ENCODE measurements at places on chromosomes 11 and 22.

GRCh38 chr11:38089726-38090125, 1491.7 kb upstream of the RAG2 start:
- no peak for DNase-seq

- no peak for DNase-seq
Observed at GRCh38 chr11:102912482-102912830, 37.7 kb upstream of the MMP12 start.

- no peak for DNase-seq
Observed at GRCh38 chr11:128915149-128915521, 24.0 kb downstream of the KCNJ5 start.

GRCh38 chr11:72204886-72205285, 11.7 kb upstream of the FOLR2 start:
- no peak for DNase-seq

GRCh38 chr22:30882974-30883533, 85.5 kb downstream of the MORC2 start:
- no peak for DNase-seq

- no peak for DNase-seq
Observed at GRCh38 chr11:57103899-57104605, 77.7 kb upstream of the LRRC55 start.

- DNase-seq, result no peak
Observed at GRCh38 chr11:112566124-112566523, 305.5 kb upstream of the PLET1 start.

DNA sequence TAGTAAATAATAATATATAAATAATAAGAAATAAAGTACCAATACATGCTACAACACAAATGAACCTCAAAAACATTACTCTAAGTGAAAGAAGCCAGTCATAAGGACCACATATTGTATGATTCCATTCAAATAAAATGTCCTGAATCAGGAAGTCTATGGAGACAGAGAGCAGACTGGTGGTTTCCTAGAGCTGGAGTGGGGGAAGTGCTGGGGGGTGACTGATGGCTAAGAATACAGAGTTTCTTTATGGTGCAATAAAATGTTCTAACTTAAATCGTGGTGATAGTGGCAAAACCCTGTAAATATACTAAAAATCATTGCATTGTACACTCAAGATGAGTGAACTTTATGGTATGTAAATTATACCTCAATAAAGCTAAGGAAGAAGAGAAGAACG, 376.5 kb downstream of the BUD13 start:
- no peak for DNase-seq

DNA sequence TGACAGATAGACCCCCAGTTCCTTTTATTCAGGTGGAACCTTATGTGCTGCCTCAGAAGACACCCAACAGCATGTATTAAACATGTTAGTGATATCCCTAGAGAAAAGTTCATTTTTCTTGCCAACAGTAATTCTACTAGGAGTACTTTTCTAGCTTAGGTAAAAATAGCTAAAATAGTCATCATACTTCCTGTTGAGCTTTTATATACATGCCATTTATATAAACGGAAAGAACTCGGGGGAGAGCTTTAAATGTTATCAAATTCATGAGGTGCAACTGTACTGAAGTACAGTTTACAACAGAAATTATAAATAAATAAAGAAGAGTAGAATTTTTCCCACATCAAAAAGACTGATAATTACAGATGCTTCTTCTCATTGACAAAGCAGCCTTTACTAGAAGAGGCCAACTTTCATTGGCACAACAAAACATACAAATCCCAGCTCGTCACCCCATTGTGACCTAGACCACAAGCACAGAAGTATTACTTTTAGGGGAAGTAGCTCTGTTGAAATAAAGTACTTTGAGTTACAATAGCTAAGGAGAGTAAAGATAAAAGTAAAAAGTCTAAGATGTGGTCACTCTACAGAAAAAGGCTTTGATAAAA, 59.1 kb upstream of the POU2AF2 start:
- DNase-seq, result no peak

DNA sequence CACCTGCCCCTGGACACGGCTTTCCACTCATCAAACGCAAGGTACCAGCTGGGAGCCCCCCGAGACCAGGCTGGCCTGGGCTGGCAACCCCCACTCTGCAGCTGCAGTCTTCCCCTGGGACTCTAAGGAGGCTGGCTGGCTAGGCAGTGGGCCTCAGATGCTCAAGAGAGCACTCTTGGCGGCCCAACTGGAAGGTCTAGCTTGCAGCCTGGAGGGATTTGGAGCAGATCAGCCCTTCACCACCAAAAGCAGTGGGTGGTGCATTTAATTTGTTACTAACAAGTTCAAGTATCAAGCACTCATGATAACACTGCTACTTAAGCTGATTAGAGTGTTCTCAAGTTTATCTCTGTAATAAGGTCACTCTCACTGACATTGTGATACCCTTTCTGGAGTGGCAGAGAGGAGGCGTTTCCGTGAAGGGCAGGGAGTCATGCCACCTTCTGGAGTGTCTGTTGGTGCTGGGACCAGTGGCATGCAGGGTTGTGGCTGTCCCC, 21.5 kb downstream of the C22orf23 start:
- no peak for DNase-seq

- peak; percentile 9 for DNase-seq
Observed at GRCh38 chr22:37904572-37905533, 1.2 kb upstream of the MICALL1 start.

DNA sequence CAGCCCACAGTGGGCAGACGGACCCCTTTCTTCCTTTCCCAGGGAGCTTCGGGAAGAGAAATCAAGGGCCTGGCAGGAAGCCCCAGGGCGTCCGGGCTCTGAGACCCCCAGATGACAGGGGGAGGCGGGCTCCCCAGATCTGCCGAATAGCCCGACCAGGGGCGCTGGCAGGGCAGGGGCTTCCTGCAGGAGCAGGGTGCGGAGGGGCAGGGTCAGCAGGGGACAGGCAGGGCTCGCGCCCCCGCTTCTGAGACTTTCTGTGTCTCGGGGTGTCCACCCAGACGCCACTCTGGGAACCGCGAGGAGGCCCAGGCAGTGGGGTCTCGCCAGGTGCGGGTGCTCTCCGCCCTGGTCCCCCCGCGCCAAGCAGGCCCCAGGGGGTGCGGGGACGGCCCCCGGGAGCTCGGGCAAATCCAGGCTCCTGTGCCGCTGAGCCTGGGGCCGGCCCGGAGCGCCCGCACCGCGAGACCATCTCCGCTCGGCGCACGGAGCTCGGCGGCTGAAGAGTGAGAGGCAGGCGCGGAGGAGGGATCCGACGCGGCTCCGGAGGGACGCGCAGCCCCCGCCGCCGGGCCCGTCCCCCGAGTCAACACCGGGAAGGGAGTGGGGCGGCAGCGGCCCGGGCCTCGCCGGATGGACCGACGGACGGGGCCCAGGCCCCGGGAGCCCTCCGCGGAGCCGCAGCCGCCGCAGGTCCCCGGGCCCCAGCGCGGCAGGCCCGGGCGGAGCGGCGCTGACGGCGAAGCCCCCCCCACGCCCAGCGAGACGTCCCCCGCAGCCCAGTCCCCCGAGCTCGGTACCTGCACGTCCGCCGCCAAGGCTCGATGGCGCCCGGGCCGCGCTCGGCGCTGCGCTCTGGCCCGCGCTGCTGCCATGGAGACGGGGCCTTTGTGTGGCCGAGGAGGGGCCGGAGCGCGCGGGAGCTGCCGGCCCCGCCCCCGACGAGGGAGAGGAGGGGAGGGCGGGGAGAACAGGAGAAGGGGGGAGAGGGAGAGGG, at the start of gene PLXNB2:
Gene PLXNB2 (minus strand): TSS at position 894 of the 997 bp plus-strand sequence. CDS start 17,062 bp downstream, outside the sequence.
- DNase-seq, result peak; percentile 56

DNA sequence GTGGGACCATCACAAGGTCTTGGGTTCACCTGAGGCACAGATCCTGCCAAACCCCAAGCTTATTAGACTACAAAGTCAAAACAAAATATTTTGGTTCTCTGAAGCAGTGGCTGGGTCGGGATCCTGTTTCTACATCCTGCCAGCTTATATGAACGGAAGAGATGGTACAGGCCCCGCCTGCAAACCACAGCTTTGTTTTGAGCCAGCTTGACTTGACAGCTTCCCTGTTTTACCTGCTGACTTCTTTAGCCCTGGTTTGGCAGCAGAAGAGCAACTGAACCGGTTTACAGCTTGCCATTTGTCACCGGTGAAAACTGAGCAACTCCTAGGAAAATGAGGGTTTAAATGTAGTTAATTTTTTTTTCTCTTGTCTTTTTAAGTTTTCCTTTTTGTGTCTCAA, 11.4 kb downstream of the PACS1 start:
- DNase-seq, result peak; percentile 71

All from activated CD4-positive, alpha-beta T cell treated with anti-CD3 and anti-CD28 coated beads, Interleukin-2, amount 50 U/mL, for 48 hours (primary cell).